Stimulated activated CD8-positive, alpha-beta memory T cell treated with anti-CD3 and anti-CD28 coated beads, Interleukin-7, amount 100 ng/mL, for 1 hour (primary cell): ENCODE measurements at places on chromosomes 12 and 14.

DNA sequence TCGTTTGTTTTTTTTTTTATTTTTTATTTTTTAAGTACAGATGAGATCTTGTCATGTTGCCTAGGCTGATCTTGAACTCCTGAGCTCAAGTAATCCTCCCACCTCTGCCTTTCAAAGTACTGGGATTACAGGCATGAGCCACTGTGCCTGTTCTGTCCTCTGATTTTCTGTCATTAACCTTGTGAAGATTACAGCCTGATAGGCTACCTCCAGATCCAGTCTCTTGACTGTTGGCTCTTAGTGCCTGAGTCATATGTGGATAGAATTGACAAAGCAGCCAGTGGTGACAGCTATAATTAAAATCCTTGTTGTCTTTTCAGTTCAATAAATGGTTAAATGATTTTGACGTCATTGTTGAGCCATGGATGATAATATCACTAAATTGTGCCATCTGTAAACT is 21.3 kb upstream of the REP15 start:
- no peak for DNase-seq

- no peak for DNase-seq
Observed at GRCh38 chr14:68619790-68620574, 172.9 kb downstream of the ZFP36L1 start.

DNA sequence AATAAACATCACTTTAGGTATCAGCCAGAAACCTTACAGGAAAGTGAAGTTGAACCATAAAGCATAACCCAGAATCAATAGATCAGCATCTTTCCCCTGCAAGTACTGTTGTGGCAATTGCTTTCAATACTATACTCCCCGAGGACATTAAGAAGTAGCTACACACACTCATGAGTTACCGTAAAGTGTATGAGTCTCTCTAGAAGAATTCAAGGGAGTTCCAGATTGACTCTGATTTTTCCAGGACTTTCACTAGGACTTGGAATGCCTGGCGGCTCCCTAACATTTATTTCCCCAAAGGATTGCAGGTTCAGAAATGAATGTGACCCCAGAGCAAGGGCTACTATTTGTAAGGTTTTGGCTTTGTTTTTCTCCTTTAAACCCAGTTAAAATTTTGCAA is 465.4 kb upstream of the MDGA2 start:
- no peak for DNase-seq

DNA sequence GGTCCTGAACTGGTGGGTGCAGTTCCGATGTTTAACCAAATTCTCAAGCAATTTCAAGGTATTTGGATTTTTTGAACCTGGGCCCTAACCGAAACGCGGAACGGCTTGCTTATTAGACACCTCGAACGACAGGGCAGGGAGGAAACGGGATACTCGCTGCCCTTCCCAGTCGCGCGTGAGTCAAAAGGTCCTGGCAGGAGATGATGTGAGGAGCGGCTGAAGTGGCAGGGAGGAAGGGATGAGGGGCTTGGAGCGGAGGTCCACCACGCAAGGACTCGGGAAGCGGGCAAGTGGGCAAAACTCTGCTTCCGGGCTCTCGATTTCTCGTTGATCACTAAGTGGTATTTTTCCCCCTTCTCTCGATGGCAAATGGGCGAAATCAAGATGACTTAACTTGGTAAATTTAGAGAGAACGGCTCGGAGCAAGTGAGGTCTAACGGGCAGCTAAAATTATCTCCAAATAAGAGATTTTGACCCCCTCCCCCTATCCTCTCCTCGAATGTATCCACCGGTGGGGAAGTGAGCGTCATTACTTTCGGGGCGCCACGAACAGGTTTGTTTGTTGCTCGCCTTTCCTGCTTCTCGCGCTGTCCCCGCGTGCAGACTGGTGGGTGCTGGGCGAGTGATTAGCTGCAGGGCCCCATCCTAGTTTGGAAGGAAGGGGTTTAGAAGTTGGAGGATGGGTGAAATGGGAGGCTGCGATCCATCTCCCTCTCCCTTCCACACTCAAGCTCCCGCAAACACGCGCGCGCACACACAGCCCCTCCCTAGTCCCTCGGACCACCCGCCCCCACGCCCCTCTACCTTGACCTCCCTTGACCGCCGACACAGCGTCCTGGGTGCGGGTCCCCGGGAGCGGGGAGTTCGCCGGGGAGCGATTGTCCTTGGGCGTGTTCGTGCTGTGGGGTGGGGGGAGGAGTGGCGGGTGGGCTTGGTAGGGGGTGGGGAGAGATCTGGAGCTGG is 986 bp upstream of the NTF3 start:
- no peak for DNase-seq

DNA sequence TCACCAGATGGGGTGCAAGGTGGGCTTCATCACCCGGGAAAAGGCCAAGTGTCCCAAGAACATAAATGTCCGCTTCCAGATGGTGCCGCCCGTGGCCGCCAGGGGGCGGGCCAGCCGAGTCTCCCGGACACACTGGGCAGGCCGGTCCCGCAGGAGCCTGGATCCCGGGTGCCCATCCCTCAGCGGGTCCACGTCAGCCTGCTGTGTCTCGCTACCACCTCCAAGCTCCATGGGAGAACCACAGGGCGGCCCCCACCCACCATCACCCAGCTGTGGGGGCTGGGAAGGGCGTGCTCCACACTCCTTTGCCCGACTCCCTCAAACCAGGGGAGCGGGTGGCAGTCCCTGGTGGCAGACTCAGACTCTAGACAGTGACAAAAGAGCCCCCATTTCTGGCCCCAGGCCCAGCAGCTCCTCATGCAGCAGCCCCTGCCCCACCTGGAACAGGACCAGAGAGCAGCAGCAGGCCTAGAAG is 22.0 kb upstream of the NUDT14 start:
- peak; percentile 40 for DNase-seq

DNA sequence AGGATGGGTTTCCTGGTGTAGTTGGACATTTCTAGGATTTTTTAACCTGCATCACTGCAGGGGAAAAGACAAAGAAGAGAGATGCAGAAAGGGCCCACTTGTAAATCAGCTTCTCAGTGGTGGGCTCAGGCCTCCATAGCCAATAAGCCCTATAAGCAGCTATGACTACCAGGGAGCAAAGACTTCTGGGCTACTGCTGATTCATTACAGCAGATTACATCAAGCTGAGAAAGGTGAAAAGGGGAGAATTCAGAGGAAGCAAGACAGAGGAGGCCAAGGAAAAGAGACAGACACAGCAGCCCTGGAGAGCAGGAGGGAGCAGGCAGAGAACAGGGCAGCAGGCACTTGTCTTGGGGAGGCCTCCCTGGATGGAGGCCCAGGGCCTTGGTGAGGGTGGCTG is 95.2 kb downstream of the KCNA5 start:
- DNase-seq: no peak

DNA sequence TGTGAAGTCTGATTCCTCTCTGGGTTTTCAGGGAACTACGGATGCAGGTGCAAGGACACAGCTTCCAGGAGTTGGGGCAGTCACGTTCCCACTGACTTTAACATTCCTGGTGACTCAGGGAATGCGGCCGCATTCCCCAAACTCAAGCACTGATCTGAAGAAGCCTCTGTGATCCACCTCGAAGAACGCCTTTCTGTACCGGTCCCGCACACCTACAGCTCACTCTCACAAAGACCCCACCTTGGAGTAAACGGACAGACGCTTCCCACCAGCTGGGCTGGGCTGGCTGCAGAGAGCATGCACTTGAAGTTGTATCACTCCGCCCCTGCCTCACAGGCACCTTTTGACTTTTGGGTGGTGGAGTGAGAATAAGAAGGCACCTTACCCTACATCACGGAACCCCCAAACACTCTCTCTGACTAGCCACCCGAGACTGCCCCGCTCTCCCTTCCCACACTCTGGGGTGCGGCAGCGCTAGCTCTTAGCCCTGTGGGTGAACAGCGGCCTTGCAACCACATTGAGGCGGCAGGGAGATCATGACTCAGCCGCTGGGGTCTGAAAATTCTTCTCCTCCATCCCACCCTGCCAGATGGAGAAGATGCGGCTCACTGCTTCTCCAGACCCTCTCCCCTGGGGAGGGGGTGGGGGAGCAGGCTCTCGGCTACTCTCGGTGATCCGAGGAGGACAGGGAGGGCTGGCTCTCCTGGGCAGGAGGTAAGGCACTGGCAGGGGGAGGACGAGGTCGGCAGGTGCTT is 23.7 kb upstream of the HDAC7 start:
- no peak for DNase-seq

DNA sequence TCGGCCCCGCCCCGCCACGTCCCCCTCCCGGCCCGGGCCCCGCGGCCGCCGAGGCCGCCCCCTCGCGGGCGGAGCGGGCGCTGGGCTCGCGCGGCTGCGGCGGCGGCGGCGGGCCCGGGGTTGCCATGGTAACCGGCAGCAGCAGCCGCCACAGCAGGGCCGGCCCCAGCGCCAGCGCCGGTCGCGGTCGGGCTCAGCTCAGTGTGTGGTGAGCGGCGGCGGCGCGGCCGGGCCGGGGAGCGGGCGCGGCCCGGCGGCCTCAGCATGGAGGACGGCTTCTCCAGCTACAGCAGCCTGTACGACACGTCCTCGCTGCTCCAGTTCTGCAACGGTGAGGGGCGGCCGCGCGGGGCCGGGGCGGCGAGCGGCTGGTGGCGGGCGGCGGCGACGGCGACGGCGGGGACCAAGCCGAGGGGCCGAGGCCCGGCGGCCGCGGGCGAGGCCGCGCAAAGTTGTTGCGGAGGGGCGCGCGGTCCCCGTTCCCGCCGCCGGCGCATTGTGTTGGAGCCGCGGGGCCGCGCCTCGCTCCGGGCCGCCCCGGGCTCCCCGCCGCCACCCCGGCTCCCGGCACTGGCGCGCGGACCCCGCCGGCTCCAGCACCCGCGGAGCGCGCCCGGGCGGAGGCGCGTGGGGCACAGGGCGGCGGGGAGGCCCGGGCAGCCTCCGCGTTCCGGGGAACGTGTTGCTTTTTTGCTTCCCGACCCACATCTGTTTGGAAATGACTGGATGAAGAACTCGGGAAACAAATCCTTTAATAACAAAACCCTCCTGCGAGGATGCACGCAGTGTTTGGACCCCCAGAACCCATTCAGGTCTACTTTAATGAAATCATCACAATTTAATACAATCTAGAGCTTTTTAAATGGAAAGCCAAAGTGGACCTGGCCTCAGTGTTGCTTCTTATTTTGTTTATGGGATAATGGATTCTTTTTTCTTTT is at the start of gene EML1:
TSS of gene EML1 (plus strand) at position 201 of the 938 bp plus-strand sequence. CDS start at position 265, 64 bp downstream.
- peak; percentile 44 for DNase-seq

- no peak for DNase-seq
Observed at GRCh38 chr14:92336363-92336762, 13.4 kb downstream of the SLC24A4 start.

GRCh38 chr12:89859508-89860220 is 151.0 kb upstream of the ATP2B1 start:
- DNase-seq: no peak

- DNase-seq: no peak
Observed at GRCh38 chr14:69260190-69260860, 367 bp downstream of the GALNT16 start.

DNA sequence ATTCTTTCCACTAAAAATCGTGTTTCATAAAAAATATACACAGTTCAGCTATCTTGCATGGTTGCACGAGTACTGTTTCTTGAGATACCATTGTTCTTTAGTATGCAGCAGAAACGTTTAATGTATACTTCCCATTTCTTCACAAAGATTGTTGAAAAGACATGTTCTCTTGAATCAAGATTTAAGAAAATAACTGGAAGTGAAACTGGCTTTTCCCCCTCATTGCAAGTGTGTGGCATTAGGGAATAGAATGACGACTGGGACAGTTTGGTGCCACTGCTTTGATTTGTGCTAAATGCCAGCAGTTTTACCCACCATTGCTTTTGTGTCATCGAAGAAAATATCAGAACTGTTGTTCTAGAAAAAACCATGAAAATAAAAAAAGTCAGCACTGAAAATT is 20.3 kb upstream of the DHRS2 start:
- DNase-seq: no peak

- DNase-seq: no peak
Observed at GRCh38 chr14:64296561-64296960, 2.4 kb upstream of the ESR2 start.

- no peak for DNase-seq
Observed at GRCh38 chr14:73712540-73713180, 1.5 kb downstream of the PNMA1 start.
